ENCODE measurements at places on chromosomes 12 and 14. TPM values are rescaled to one million over a fixed set of nuclear protein-coding genes. Genes with fewer than 3 reads are reported as not detected.
A peak's percentile ranks its signal among the peaks of the same experiment; 100 is the strongest.

GRCh38 chr12:89968151-89968700 is 259.6 kb upstream of the ATP2B1 start:
- no peak for DNase-seq

DNA sequence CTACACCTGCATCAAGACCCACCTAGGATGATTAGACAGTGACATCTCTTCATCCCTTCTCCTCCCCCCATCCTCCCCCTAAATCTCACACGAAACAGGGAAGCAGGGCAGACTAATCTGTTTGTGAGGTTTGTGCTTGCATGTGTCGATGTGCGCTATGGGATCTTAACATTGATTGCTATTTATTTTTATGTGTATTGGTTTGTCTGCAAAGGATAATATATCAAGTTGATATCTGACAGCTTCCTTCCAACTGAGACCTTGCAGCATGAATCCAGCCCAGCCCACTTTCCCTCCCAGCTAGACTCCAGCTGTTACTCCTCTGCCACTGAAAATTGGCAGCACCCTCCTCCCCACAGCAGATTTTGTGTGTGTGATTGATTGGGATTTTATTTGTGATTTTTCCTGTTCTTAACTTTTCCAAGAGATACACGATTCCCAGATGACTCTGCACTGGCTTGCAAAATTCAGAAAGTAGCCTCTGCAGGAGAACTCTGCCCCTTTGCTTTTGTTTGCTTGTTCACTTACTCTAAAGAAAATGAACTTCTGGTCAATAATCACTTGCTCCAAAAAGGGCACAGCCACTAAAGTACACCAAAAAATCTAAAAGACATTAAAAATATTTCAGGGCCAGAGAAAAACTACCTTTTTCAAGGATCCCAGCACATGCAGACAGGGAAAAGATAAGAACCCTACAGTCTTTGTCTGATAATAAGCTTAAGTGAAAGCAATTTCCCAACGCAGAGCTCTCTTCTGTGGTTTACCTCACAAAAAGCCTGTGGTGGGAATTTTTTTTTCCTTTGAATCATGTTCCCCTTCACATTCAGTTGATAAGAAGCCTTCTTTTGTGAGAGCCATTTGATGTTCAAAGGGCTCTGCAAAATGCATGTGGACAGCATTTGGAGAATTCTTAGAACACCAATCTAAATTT is 222.1 kb downstream of the RPS29 start:
- no peak for DNase-seq

GRCh38 chr14:75226755-75227544 is 50.5 kb upstream of the TMED10 start:
- DNase-seq, result no peak

DNA sequence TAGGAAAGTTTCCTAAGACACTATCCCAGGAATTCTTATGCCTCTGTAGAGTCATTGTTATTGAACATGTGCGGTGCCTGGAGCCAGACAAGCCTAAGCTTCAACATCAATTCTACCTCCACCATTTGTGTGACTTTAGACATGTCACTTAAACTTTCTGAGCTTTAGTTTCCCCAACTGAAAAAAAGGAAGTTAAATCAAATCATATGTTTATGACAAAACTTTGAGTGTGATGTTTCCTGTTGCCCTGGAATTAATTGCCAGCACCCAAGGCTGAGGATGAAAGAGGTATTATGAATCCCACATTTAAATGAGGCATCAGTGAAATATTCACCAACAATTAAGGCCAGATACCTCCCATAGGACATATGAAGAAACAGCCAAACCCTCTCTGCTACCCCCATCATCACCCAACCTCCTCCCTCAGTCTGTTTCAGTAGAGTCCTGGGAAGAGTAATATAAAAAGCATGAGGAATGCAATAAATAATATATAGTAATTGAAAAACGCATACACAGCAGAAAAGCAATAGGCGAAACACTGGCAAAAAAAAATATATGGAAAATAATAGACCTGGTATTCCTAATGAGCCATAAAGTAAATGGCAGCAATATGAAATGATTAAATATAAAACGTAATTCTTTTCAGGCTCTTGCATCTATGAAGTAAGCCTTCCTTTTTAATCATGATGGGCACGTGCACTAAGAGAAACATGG is 182.0 kb upstream of the DCN start:
- no peak for DNase-seq

DNA sequence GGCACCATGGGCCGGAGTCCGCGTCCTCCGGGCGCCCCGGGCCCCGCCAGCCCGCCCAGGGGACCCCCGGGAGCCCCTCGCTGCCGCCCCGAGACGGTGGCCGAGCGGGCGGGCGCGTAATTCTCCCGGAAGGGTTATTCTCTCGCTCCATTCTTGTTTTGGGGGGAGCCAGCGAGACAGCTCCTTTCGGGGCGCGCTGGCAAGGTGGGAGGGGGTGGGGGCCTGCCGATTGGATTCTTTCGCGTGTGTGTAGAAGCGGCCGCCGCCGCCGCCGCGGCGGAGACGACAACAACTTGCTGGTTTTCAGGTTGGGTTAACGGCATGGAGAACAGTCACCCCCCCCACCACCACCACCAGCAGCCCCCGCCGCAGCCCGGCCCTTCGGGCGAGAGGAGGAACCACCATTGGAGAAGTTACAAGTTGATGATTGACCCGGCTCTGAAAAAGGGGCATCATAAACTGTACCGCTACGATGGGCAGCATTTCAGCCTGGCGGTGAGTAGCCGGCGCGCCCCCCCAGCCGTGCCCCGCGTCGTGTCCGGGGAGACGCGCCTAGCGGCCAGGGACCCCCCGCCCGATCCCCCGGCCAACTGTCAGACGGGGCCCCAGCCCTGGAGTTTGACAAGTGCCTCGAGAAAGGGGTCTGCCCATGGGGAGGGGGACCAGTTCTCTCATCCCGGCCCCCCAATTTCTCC is 755 bp downstream of the SETD1B start:
- DNase-seq, result peak; percentile 66

- no peak for DNase-seq
Observed at GRCh38 chr12:107014055-107014454, 27.1 kb upstream of the MTERF2 start.

DNA sequence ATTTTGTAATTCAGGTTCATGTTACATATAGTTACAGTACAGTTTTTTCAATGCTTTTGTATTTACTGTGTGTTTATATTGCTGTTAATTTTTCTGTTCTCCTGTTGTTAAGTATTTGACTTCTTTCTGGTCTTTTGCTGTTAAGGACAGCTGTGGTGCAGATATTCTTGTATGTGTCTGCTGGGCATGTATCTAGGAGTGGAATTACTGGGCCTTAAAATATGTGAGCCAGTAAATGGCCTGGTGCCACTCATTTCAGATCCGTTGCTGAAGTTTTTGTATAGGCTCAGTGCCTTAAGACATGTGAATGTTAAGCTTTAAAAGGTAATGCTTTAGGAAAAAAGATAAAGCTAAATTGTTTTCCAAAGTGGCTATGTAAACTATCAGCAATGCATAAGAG is 87.3 kb downstream of the TTLL5 start:
- no peak for DNase-seq

GRCh38 chr12:60059180-60059579 is 463.4 kb downstream of the SLC16A7 start:
- no peak for DNase-seq

DNA sequence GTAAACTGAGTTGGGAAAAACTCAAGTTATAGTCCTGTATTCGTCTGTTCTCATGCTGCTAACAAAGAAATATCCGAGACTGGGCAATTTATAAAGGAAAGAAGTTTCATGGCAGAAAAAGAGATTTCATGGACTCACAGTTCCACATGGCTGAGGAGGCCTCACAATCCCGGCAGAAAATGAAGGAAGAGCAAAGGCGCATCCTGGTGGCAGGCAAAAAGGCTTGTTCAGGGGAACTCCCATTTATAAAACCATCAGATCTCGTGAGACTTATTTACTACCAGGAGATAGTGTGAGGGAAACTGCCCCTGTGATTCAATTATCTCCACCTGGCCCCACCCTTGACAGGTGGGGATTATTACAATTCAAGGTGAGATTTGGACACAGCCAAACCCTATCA is 292.6 kb upstream of the SYT1 start:
- no peak for DNase-seq

- no peak for DNase-seq
Observed at GRCh38 chr12:100951756-100952155, 157.2 kb downstream of the ANO4 start.

DNA sequence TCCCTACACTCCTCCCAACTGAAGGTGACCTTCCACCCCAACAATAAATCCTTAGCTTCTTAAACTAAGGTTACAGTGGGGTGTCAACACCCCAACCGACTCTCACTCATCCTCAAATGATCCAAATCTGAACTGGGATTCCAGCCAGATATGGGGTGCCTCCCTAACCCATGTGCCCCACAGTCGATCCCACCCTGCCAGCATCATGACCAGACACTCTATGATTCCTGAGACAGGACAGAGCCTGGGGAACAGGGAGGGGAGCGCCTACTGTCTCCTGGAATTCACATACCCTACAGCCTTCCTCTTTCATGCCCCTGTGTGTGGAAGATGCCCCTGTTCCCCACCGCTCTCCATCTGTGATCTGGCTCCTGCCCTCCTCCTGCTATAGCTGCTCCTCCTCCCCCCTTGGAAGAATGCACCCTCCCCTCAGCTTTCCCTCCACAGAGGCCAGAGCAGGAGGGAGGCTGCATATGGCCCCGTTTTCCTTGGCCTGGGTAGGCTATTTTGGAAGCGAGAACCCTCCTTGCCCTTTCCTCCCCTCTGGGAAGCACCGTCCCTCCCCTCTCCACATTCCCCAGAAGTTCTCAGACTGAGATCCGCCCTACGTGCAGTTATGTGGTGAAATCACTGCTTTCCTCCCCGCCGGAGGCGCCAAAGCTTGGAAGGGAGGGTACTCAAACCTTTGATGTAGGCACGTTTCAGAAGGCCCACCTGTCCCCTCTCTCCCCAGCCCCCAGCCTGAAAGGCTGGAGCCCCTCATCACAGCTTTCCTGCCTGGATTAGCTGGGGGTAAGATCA is 48.0 kb downstream of the SMUG1 start:
- peak; percentile 54 for DNase-seq

- no peak for DNase-seq
Observed at GRCh38 chr12:59031313-59031712, 111.0 kb upstream of the LRIG3 start.

GRCh38 chr14:23916004-23916403 is 37.6 kb upstream of the DHRS4 start:
- DNase-seq, result no peak

DNA sequence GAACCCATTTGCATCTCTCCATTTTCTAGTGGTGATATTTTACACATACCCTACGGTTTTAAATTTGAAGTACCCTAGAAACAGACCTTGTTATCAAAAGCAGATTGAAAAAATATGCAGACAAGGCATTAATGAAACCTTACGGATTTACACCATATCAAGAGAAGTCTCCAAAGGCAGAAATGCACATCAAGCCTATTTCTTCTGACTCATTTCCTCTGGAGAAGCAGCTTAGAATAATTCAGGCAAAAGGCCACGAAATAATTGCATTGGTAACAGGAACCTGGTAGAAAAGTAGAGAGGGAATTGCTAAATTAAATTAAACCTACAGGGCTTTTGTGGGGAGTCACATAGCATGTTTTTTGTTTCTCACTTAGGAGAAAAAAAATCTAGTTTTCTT is 34.7 kb downstream of the KICS2 start:
- DNase-seq, result no peak

- DNase-seq, result no peak
Observed at GRCh38 chr14:37263656-37264236, 66.0 kb downstream of the MIPOL1 start.

- no peak for DNase-seq
Observed at GRCh38 chr14:95496111-95496681, 20.3 kb downstream of the SYNE3 start.

DNA sequence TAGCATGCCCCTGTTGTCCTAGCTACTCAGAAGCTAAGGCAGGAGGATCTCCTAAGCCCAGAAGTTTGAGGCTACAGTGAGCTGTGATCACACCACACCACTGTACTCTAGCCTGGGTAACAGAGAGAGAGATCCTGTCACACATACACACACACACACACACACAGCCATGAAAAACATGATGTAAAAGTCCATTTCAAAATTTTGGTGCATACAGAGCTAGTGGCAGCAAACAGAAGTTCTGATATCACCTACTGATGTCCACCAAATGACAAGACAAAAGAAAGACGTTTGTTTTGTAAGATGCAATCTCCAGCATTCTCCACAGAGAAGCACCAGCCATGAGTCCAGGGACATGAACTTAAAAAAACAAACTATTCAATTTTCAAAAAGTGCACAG is 15.9 kb downstream of the AREL1 start:
- DNase-seq, result no peak

DNA sequence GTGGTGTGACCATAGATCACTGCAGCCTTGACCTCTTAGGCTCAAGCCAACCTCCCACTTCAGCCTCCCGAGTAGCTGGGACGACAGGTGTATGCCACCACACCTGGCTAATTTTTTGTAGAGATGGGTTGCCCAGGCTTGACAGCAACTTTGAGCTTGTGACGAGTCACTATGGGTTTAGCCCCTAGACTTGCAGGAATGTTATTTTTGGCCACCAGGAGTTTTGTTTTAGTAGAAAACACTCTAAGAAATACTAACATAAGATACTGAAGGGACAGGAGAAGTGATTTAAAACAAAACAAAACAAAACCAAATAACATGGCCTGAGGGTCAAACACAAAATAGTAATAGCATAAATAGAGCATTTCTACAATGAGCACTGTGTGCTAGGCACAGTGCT is 26.4 kb downstream of the SETD3 start:
- no peak for DNase-seq

- DNase-seq, result no peak
Observed at GRCh38 chr12:43898474-43898873, 62.6 kb downstream of the TMEM117 start.

DNA sequence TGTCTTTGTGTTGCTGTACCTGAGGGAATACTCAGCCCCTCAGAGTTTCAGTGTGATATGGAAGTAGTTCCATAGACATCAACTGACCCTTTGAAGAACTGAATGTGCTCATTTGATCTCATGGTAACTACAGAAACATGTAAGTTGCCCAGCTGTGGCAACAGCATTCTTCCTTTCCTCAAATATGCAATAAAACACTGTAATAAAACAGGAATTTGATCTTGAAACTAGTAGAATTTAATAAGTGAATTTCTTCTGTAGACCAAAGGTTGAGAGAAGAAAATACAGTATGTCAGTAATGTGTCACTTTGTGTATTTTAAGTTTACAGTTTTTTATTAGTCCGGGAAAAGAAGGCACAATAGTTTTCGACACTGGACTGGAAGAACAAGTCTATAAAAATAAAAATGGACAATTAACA is 31.9 kb downstream of the KCTD10 start:
- DNase-seq, result no peak

GRCh38 chr12:114673169-114673833 is 10.7 kb downstream of the TBX3 start:
- DNase-seq, result no peak

LBHD2 gene
- not detected for total RNA-seq

KRT80 gene
- 1.0 TPM for total RNA-seq

RNF34 gene
- total RNA-seq, result 21.3 TPM

PRPH gene
- not detected for total RNA-seq

CLEC7A gene
- total RNA-seq, result 1.6 TPM

RASAL1 gene
- not detected for total RNA-seq

MAP1LC3B2 gene
- 1.4 TPM for total RNA-seq

P2RX2 gene
- total RNA-seq, result not detected

ALX1 gene
- total RNA-seq, result not detected

KRT78 gene
- not detected for total RNA-seq

CDKN3 gene
- total RNA-seq, result 5.2 TPM

All from psoas muscle (tissue), 8 donors.